Activated CD4-positive, alpha-beta T cell treated with anti-CD3 and anti-CD28 coated beads, Interleukin-2, amount 50 U/mL, for 1 hour (primary cell): ENCODE measurements at places on chromosomes 3 and 15.

GRCh38 chr3:181919375-181919774, 207.7 kb downstream of the SOX2 start:
- no peak for DNase-seq

GRCh38 chr3:69532547-69533224, 146.8 kb upstream of the FRMD4B start:
- DNase-seq, result no peak

- DNase-seq, result no peak
These were observed 41.0 kb upstream of the PRICKLE2 start for GRCh38 chr3:64266065-64266931.

DNA sequence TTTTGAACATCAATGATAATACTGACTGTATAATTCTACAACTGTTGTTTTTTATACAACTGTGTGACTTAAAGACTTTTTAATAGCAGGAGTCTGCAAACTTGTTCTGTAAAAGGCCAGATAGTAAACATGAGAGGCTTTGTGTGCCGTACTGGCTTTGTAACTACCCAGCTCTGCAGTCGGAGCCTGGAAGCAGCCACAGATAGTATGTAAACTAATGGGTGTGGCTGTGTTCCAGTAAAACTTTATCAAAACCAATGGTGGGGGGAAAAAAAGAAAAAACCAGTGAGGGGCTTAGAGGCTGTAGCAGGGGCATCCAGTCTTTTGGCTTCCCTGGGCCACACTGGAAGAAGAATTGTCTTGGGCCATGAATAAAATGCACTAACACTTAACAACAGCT, 11.9 kb downstream of the ASB7 start:
- no peak for DNase-seq

GRCh38 chr3:191631496-191631895, 170.5 kb downstream of the PYDC2 start:
- DNase-seq, result no peak
